ENCODE measurements at places on chromosomes 4 and X.

DNA sequence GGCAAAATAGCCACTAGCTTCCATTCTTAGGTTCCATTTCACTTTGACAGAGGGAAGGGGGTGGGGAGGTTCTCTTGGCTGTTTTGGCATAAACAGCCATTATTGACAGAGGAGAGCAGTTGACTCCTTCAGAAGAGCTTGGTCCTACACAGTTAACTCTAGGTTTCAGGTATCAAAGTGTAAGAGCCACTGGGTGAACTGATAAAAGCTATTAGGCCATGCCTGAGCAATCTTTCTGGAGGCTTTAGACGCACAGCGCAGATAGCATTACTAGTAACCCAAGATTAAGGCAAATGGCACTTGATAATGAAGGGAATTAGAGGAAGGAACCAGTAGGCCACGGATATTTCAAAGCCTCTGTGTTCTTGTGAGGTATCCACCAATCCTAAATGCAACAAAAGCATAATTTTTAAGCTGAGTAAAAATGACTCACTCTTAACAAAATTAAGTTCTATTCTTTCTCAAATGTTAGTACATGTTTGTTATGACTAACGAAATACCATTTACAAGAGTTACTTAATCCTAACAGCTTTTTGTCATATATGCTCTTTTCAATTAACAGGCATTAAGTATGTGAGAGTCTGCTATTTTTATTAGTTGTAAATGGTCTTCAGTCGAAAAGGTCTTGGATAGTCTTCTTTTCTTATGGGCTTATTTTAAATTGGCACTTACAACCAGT is 53.6 kb downstream of the SLC7A11 start:
- DNase-seq, result no peak

DNA sequence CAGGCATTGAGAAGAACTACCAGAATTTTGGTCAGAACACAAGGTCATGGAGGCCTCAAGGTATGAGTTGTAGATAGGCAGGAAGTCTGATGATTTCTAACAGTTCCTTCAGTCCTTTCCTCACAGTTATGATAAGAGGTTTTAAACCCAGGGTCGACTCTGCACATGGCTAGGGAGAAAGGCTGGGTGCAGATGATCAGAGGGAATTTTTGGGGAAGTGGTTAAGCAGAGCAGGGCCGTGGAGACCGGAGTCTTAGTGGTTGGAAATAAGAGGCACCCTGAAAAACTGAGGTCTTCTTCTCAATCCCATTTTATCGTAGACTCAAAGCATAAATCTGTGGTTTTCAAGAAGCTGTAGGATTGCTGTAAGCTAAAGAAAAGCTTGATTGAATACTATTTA is 118.5 kb upstream of the ANK2 start:
- no peak for DNase-seq

GRCh38 chr4:1052231-1052671 is 40.8 kb downstream of the FGFRL1 start:
- peak; percentile 42 for DNase-seq

DNA sequence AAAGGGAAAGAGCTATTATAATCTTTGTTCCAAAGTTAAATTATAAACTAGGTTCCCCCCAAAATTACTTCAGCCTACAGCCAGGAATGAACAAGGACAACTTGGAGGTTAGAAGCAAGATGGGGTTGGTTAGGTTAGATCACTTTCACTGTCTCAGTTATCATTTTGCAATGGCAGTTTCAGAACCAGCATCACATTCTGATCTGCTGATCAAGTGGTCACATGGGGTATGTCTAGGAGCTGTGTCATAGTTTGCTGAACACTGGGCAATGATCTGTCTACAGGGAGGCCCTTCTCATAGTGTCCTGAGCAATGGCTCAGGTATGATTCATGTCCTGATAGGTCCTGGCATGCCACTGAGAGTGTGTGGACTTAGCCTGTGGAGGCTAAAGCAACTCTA is 41.6 kb upstream of the XIAP start:
- DNase-seq, result no peak

- DNase-seq, result no peak
Observed at GRCh38 chr4:30912098-30912714, 192.0 kb downstream of the PCDH7 start.

- DNase-seq, result peak; percentile 29
Observed at GRCh38 chr4:37383579-37384229, 139.2 kb downstream of the NWD2 start.

- no peak for DNase-seq
Observed at GRCh38 chrX:153537526-153538295, 20.3 kb downstream of the ATP2B3 start.

DNA sequence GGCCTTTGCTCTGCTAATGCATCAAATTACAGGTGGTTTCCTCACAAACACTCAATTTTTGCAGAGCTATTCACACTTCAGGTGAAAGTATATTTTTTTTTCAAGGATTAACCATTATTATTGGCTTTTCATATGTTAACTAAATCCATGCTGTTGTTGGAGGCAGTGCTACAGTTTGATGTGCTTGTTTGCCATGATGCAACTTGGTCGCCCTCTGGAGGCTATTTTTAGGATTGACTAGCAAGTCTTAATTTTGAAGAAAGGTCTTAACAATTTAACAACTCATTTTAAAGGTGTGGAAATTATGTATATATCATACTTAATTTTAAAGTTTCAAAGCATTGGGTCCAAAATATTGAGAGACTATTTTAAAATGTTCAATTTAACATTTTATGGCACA is 168.8 kb upstream of the FAM47A start:
- DNase-seq, result peak; percentile 17

DNA sequence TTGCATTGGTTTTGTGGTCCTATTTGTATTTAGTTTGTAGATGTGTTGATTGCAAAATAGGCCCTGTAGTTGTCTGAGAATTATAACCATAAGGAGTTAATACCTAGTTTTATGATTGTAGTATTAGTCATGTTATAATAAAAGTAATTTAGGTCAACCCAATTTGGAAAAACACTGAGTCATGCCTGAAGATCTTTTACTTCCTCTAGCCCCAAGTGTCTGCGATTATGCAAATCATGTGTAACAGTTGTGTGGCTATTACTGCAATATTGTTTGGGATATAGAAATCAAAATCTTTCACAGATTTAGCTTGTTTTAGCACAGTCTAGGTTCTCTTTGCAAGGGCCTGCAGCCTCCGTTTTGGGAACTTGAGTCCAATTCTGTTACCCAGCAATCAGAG is 12.6 kb downstream of the SRD5A3 start:
- no peak for DNase-seq

GRCh38 chr4:139525414-139525813 is 30.6 kb downstream of the SETD7 start:
- DNase-seq, result no peak

- no peak for DNase-seq
Observed at GRCh38 chrX:13101441-13102139, 57.2 kb upstream of the FAM9C start.

DNA sequence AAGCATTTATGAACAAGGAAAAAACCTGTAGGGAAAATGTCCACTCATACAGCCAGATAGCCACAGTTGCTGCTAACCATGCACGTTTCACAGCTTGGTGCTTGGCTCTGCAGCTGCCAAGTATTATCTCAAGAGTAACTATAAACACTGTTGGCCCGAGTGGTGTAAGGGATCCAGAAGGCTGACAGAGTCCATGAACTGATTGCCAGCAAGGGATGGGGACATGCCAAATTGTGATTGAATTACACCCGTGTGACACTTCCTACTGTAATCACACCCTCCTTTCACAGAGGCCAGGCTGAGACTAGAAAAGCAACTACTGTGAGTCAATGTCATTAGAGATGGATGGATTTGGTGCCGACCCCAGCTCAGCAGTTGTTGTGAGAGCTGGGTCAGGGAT is 223.9 kb upstream of the ANKRD50 start:
- no peak for DNase-seq

DNA sequence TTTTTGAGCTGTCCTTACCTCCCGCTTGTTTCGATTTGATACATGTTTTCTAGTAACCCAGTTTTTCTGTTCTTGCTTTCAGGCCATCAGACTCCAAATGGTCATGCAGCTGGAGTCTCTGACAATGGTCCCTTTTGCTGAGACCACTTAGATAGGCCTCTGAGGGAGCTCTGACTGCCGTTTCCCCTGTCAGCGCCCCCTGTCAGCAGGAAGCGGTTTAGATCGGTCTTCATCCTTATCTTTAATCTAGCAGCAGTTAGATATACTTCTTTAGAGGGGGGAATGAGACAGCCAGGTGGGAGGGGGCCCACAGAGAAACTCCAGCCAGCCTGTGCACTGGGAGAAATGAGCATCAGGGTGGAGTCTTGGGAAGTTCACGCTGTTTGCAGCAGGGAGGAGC is 457.9 kb downstream of the GPAT3 start:
- peak; percentile 33 for DNase-seq

DNA sequence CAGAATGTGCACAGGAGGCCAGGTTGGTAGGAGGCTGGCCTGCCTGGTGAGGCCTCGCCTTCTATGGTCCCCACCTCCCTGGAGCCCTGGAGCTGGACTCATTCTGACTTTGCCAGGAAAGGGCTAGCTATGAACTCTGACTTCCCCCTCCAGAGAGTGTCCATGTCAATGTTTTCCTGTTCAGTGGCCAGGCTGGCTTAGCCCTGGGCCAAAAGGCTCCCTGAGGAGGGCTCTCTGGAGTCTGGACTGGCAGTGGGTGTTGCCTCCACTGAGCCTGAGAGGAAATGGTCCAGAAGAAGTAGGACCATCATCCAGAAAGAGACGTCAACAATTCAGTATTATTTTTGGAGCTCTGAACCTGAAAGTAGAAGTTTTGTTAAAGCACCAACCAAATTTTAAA is 178.7 kb downstream of the CHIC2 start:
- no peak for DNase-seq

DNA sequence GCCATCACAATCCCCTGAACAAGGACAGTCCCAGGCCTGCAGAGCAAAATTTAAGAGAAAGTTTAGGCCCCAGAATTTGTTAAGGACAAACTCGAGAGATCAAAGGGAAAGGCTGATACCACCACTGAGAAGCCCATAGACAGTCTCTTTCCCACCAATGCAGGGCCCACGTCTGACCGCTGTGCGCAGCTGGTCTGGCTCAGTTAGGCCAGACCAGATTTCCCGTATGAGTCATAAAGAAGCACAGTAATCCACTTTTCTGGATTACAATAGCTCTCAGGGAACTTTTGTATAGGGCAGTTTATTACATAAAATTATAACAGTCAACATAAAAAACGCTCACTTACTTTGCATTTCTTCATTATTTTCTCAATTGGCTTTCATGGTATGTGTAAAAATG is 259.5 kb downstream of the RCHY1 start:
- DNase-seq, result no peak

DNA sequence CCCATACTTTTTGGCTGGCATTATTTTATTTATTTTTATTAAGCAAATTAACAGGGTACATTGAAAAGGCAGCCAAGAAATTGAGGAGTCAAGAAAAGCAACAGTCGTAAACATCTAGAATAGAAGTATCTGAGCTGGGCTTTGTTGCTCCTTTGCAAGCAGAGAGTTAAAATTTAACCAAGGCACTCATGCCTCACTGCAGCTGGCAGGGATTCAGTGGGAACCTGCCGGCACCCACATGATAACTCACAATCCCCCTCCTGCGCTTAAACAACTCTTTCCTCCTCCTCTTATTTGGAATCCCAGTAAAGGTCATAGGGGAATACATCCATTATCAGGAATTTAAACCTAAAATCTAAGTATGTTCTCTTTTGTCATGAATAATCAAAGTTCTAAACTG is 115.5 kb downstream of the SOX3 start:
- DNase-seq, result no peak
